ENCODE measurements at places on chromosomes 5 and 9.

DNA sequence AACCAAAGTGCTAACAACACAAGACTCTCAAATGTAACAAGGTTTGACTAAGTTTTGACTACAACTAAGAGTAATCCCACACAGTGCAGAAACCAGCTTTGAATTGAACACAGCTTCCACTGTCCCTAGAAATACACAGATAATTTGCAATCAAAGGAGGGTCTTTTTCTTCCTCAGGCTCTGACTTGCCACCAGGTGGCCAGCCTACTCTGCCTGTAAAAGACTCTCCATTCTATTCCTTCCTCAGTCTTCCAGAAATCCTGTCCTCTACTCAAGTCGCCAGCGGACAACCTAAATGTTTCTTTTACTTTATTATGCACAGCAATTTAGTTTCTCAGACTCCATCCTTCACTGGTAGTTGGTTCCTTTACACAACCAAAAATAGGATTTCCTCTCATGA, 32.2 kb upstream of the MCTP1 start:
- no peak for DNase-seq

GRCh38 chr5:56468277-56468676, 235.1 kb upstream of the ANKRD55 start:
- DNase-seq = no peak

DNA sequence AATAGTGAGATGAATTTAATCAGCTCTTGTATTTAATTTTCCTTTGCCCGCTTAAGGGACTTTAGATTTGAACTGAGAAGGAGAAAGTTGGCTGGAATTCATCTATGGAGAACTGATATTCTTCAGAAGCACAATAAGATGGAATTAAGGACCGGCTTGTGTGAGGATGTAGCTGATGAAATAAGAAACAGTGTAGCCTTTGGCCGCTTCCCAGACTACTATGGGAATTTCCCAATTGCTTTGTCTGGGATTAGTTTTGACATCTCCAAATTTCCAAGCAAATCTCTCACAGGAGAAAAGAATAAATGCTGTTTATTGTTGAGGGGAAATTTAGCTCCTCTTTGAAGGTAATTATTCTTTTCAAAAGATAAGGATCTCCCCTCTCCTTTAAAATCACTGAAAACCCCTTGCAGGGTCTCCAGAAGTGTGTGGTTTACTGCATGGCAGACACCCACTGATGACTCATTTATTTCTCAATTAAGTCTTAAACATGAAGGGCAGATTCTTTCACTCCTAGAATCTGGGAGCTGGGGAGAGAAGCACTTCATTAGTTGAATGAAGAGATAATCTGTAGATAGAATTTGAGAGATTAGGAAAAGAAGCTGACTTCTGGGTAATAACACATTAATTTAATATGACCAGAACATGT, 606.5 kb upstream of the ADAMTS16 start:
- DNase-seq = no peak

DNA sequence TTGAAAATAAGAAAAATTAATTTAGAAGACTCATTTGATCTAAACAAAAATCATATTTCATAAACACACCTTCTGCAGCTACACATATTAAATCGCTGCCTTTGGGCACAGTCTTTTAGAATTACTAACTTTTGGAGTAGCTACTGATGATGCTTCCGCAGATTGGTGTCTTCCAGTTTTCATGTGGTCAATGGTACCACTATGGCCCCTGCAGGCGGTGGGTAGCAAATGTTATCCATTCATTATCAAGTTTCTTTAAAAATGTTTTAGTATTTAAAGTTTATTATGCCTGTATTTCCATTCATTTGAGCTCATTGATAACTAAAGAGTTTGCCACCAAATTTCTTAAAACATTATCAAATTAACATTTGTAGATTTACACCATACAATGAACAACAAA, 122.9 kb upstream of the GRAMD2B start:
- no peak for DNase-seq

DNA sequence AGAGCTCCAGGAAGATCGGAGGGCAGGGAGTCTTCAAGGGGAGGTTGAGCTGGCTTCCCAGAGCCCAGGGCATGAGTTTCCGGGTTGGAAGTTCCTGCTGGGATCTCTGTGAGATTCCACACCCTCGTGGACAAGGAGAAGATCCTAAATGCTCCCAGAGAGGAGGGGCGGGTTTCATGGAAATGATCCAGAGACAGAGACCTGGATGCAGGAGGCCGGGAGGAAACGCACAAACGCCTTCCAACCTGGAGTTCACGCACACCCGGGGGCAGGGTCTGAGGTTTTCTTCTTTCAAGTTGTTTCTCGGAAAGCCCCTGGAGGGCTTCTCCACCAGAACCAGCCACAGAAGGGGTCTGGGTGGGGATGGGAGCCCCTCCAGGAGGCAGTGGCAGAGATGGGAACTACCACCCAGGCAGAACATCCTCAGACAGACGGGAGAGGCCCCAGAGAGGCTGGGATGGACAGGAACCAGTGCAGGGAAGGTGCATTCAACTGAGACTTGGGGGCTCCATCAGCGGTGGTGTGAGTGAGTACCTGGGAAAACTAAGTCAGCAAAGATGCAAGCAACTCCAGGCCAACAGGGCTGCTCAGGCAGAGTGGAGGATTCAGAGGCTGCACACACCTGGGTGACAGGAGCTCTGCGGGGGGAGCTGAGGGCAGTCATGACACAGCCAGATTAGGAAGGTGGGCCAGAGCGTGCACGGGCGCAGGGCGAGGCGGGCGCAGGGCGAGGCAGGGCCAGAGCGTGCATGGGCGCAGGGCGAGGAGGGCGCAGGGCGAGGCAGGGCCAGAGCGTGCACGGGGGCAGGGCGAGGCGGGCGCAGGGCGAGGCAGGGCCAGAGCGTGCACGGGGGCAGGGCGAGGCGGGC, 52.1 kb upstream of the EXOC3 start:
- no peak for DNase-seq

DNA sequence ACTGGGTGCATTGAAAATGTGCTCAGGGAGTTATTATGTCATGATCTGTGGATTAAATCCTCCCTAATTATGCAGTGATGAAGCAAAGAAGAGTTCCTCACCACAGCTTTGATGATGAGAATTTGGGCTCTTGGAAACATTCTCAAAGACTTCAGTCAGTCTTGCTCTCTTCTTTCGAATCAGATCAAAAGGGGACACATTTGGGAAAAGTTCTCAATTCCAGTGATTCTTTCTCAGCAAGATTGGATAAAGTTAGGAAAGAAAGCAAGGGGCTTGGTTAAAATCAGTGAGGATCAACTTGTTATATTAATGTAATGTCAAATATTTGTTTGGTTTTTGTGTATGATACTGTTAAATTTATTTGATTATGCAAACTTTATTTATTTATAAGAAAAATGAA, 411.3 kb upstream of the ACTBL2 start:
- no peak for DNase-seq

DNA sequence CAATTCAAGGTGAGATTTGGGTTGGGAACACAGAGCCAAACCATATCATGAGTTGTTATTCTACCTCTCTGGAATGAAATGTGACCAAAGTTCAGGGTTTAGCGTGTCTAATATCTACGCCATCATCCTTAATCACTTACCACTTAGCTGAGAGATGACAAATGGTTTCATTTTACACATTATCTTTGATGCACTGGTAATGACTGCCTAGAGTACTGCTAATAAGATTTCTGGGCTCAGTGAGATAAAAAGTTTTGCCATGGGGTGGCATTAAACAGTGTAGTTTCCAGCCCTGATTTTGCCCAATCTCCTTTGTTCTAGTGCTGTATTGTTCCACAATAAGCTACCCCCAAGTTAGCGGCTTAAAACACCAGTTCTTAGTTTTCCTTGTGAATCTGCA, 367.2 kb downstream of the MLLT3 start:
- no peak for DNase-seq

- DNase-seq = no peak
These were observed 26.9 kb upstream of the EXOC3 start for GRCh38 chr5:415928-416635.

DNA sequence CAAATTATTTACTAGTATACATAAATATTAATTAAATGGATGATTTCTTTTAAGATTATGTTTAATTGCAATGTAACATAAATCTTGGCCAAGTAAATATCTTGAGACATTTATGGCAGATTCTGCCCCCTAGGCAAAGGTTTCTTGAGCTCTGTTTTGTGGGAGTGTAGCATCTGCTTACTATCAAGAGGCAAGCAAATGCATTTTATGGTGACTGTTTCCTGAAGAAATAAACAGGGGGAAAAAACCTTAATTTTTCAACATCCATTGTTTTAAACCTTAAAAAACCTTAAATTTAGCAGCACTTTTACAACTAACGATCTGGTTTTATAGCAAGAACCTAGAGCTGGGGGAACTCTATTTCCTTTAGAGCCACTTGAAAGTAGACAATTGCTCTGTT, 25.7 kb upstream of the FREM1 start:
- DNase-seq = no peak

All from NCI-H2171 (cell line).